Stimulated activated CD8-positive, alpha-beta memory T cell treated with anti-CD3 and anti-CD28 coated beads, Interleukin-4, amount 100 ng/mL, for 4 hours (primary cell): ENCODE measurements at places on chromosomes 7 and 10.

DNA sequence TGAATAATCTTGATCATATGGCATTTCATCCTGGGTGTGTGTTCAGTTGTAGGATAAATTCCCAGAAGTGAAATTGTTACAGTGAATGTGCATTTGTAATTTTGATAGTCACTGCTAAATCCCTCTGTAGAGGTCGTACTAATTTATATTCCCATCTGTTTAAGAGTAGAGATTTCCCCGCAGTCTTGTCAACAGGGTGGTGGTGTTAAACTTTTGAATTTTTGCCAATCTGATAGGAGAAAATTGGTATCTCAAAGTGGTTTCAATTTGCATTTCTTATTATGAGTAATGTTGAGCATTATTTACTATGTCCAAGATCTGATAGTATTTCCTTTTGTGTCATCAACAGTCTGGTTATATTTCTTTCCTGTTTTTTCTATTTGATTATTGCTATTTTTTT, 101.7 kb downstream of the AUTS2 start:
- no peak for DNase-seq

GRCh38 chr7:92754919-92755581, 81.3 kb downstream of the CDK6 start:
- DNase-seq = no peak

DNA sequence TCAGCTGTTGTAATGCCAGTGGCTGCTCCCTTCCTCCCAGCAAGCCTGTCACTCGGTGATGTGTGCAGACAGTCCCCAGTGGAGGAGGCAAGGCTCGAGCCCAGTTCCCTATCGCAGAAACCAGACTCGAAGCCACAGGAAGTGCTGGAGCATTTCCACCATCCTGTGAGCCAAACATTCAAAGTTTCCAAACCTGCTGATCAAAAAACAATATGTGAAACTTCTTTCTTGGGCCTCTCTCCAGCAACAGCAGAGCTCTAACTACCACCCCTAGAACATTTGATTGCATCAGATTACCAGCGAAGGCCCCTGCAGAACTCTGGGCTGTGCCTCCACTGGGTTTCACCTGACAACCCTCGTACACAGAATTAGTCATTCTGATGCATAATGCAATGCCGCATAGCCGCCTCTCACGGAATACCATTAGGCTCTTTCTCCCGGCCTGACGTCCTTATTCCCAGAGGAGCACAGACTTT, 94.0 kb downstream of the ELMO1 start:
- no peak for DNase-seq

DNA sequence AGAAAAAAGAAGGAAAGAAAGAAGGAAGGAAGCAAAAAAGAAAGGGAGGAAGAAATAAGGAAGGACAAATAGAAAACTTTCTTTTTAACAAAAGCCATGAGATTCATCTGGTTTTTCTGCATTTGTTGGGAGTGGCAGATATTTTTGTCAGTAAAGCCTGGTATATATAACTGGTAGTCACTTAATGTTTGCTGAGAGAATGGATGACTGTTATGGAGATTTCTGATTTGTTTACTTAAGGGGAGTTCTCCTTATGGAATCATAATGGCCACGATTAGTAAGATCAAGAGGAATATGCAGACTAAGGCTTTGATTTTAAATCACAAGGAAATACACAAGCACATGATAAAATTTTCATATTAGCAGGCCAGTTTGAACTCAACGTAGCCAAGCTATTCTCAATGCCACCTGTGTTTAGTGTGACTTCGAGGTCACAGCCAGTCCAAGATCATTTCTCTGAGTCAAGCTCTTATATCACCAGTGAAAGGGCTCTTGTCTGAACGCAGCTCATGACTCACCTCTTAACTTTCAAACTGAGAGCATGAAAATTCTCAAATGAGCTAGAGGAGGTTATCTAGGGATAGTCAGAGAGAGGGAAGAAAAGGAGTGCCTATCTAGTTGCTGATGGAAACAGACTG, 445.1 kb upstream of the ZMIZ1 start:
- DNase-seq = no peak

GRCh38 chr7:55515569-55516279, 56.6 kb downstream of the VOPP1 start:
- DNase-seq = no peak

GRCh38 chr7:45162311-45162845, 4.8 kb downstream of the RAMP3 start:
- DNase-seq = no peak

DNA sequence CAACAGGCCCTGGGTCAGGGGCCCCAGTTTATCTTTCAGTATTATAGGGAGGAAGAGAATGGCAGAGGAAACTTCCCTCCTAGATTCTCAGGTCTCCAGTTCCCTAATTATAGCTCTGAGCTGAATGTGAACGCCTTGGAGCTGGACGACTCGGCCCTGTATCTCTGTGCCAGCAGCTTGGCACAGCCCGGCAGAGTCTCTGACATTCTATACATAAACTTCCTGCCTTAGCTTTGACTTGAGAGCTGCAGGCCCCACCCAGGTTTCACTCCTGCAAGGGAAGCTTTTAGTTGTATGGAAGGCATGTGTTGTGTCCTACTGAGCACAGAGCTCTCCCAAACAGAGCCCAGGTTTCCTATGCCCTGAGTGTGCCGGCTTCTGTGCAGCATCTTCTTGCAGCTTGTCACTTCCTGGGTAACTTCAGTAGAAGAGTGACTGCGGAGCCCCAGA, 205.6 kb upstream of the PRSS58 start:
- no peak for DNase-seq

DNA sequence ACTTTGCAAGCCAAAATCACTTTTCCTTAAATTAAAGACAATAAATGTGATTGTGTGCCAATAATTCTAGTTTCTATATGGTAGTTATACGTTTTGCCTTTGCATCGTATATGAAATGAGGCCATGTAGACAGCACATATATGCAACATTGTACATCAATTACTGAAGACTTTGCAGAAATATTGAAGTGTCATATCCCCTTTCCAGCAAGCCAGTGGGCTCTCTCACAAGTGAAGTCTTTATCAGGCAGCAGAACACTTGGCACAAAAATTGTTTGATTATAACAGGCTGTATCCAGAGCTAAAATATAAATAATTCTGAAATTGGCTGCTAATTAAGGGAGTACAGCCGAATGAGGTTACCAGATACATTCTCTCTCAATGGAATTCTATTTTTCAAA, 588.6 kb upstream of the SEMA3D start:
- DNase-seq = no peak

DNA sequence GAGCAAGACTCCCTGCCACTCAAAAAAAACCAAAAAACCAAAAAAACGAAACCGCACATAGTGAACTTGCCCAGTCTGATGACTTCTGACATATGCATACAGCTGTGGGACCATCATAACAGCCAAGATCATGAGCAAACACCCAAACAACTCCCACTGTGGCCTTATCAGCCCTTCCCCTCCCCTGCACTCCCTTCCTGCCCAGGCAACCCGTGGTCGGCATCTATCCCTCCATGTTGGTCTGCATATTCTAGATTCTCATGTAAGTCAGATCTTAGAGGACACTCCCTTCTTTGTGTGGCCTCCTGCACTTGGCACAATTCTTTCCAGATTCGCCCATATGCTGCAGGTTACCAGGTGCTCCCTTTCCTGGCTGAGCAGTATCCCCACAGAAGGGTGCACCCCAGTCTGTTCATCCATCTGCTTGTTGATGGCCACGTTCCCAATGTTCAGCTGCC, 72.8 kb downstream of the GNA12 start:
- no peak for DNase-seq

GRCh38 chr10:114060456-114060855, 16.8 kb downstream of the ADRB1 start:
- no peak for DNase-seq

- no peak for DNase-seq
Measured at GRCh38 chr10:121494296-121494695, 103.9 kb downstream of the FGFR2 start.

DNA sequence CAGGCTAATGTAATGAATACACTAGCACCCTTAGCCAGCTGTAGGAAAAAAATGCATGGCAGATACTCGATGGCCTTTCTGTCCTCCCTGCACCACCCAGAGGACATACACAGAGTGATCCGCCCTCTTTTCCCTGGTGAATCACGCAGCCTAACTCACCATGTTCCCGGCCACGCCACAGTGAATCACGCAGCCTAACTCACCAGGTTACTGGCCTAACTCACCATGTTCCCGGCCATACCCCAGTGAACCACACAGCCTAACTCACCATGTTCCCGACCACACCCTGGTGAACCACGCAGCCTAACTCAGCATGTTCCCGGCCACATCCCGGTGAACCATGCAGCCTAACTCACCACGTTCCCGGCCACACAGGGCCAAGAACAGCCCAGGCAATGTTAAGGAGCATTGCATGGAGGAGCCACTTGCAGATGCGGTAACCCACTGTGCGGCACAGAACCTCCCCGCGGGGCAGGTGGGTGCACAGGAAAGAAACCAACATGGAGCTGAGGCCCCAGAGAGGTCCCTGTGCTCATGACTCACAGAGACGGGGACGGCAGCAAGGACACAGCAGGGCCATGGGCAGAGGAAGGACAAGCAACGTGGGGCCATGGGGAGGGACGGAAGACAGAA, 508.5 kb downstream of the DNAJB6 start:
- no peak for DNase-seq

DNA sequence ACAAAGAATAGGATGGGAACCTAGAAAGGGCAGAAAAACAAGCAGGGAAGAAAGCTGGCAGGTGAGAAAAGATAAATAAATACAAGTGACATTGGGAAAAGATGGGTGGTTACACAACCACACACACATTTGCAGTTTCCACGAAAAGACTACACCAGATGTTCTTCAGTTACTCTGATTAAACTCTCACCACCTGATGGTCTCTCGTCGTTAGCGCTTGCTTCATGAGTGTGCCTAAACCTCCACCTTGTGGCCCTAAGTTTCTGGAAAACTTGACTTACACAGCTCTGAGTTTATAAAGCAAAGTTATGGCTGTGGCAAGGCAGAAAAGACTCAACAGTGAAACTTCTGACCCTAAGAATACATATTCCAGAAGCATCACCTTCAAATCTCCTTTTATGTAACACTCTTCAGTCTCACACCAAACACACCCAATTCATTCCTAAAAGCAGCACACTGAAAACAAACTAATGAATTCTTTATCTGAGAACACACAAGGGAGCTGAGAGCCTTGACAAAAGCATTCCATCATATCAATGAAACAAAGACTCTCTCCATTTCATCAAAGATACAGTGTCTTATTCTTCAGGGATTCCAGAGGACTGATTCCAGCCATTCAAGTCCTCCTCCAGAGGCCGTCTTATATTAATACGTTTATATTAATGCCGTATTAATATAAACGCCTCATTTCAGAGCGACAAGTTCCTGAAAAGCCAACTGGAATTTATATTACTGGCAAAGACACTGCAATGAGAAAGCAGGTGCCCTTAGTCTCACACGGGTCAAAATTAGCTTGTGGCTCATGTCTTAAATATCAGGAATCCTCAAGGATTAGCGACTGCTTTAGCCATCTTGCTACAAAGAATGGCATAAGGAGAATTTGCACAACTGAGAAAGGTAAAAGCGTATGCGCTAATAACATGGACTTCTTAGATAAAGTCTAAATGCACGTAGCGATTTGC, 77.6 kb downstream of the RNF216 start:
- DNase-seq = no peak

DNA sequence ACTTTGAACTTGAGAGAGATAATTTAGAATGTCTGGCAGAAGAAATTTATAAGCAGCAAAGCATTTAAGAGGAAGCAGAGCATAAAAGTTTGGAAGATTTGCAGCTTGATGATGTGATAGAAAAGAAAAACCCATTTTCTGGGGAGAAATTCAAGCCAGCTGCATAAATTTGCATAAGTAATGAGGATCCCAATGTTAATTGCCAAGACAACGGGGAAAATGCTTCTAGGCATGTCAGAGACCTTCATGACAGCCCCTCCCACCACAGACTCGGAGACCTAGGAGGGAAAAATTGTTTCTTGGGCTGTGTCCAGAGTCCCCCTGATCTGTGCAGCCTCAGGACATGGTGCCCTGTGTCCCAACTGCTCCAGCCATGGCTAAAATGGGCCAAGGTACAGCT, 263.6 kb upstream of the POT1 start:
- DNase-seq = no peak

GRCh38 chr10:102465466-102465865, 14.1 kb upstream of the C10orf95 start:
- no peak for DNase-seq

DNA sequence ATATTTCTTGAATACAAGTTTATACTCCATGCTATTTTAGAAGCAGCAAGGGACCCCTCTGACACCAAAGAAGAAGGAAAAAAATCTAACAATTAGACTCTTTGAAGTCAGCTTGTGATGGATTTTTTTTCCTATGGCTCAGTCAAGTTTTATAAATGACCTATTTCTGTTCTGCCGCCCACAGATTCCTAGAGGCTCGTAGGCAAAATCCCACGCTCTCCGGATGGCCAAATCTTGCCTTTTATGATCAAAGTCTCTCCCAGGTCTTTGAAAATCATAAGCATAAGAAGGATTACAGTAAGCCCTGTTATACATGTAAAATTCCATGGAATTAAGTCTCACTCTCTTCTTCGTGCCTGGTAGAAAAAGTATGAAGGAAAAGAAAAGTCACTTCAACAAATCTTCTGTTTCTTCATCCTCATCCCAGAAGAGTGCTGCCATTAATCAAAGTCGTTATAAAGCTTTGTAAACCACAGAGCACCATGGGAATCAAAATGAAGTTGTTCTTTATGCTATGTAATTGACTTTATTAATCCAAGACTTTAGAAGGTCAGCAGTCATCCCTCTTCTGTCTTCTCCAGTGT, 33.1 kb downstream of the ASB13 start:
- no peak for DNase-seq

DNA sequence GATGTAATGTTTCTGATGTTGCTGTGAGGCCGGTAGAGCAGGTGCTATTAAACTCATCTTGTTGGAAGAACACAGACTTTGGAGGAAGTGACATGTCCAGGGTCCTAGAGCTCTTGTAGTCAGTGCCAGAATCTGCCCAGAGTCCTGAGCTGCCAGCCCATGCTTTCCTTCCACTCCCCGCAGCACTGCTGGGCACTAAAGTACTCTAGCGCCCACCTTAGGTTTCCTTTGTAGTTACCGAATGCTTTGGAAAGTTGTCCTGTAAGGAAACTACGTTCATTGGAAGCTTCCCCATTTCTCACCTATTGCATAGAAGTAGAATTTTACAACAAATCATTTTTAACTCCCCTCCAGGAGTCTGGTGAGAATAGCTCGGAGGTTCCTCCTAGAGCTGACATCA, 11.0 kb downstream of the ZNF862 start:
- DNase-seq = no peak

GRCh38 chr7:99008921-99009530, 130.7 kb downstream of the TRRAP start:
- no peak for DNase-seq
